ENCODE measurements at places on chromosomes 16 and 17.

DNA sequence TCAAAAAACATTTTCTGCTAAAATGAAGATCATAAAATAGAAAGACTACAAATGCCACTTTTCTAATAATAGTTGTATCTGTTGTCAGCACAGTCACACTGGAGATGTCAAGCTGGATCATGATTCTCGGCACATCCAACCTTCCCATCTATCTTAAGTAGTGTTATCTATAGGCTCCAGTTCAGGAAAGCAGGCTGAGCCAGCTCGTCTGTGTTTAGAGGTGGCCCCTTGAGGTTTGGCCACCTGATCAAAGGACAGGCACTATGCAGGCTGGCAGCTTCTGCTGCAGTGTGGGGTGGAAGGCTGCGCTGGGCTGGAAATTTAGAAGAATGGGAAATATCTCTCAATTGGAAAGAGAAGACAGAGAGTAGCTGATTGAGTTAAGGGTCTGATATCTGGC is 32.4 kb downstream of the SMYD4 start:
- no peak for DNase-seq

- DNase-seq = no peak
Measured at GRCh38 chr17:40577611-40578065, 12.4 kb upstream of the CCR7 start.

- no peak for DNase-seq
Measured at GRCh38 chr16:31480851-31481536, 1.9 kb upstream of the SLC5A2 start.

DNA sequence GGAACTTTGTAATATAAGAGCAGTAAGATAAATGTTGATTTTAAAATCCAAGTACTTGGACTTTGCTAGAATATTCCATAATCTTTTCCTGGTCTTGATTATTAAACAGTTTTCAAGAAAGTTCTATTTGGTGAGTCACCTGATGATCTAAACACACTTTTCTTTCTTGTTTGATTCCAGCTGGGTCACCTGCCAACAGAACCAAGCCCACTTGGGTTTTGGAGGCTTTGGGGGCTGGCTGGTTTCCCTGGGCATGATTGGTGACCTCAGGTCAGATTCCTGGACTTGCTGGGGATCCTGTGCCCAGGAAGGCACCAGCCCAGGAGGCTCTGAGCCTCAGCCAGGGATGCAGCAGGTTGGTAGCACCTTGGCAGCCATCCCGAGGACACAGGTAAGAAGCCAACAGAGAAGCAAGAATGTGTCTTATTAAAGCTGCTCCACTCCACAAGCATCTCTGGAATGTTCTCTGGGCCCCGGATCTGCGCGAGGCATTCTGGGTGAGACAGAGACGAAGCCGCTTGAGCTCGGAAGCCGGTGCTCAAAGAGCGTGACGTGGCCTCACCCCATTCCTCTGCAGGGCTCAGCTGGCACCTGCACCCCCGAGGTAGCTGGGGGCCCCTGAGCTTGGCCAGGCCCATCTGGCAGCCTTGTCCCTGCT is 3.1 kb upstream of the TEX19 start:
- DNase-seq = no peak

DNA sequence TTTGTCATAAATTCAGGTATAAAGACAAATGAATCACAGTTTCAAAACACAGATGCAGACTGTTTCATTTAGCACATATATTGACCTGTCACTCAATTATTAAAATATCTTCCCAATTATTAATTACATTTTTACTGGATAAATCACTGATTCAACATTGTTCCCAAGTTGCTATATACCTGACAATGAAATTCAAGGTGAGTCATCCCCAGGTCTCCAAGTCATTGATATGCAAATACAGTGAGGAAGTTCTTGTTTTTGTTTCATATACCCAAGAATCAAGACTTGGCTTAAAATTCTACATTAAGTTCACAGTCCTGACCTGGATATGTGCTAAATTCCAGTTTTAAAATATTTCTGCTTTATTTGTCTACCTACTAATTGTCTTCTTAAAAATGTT is 599.3 kb upstream of the PSMD7 start:
- DNase-seq = no peak

GRCh38 chr16:65453646-65454045 is 331.8 kb upstream of the CDH11 start:
- no peak for DNase-seq

DNA sequence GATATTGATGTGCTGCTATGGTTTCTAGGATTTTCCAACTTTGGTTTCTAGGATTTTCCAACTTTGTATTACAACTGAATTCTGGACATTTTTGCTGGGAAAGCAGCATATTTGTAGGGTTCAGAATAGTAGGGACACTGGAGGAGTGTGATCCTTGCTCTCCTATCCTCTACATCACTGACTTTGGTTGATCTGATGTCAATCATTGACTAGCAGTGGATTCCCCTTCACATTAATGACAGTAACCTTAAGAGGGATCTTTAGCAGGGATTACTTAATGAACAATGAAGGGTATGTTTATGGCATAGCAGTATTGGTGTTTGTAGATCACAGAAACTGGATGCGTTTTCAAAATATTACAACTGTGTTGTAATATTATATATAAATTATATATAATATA is 67.4 kb downstream of the MAP2K4 start:
- no peak for DNase-seq

DNA sequence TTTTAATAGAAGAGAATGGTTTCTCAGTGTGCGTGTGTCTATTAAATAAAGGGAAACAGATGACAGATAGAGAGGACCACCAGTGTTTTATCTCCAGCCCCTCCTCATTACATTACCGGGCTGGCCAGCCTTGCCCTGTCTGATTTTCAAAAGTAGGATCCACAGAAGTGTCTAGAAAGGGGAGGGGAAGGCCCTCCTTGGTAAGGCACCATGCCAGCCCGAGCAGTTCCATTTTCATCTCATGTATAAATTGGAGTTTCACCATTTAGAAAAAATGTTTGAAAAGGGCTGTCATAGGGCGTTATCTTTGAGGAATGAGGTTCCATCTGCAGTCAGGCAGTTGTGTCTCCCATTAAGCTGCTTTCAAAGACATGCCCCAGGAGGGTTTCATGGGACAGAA is 96.7 kb downstream of the SOCS1 start:
- no peak for DNase-seq
